ENCODE measurements at places on chromosomes 12 and 14. TPM values are rescaled to one million over a fixed set of nuclear protein-coding genes. Genes with fewer than 3 reads are reported as not detected.

The GALNT16 gene
- total RNA-seq: 1.4 TPM

The KRT72 gene
- not detected for total RNA-seq

The CLEC2A gene
- total RNA-seq: not detected

The BIN2 gene
- total RNA-seq: not detected

The RNU4-1 gene
- not detected for total RNA-seq

The CNPY2 gene
- total RNA-seq: 138 TPM

The KRT75 gene
- total RNA-seq: not detected

The TAS2R50 gene
- total RNA-seq: 0.49 TPM

The SIX6 gene
- total RNA-seq: not detected

The TMEM106C gene
- 29.6 TPM for total RNA-seq

The TPPP2 gene
- total RNA-seq: not detected

The NKX2-1 gene
- not detected for total RNA-seq

The SMCO2 gene
- total RNA-seq: not detected

The BDKRB2 gene
- 0.32 TPM for total RNA-seq

The FAM90A1 gene
- not detected for total RNA-seq

The TAS2R14 gene
- 0.54 TPM for total RNA-seq

Data from cardiac atrium fibroblast (primary cell).